ENCODE measurements at places on chromosomes 12 and 14.

- DNase-seq, result no peak
Measured at GRCh38 chr14:34247605-34248004, 214.4 kb downstream of the SPTSSA start.

DNA sequence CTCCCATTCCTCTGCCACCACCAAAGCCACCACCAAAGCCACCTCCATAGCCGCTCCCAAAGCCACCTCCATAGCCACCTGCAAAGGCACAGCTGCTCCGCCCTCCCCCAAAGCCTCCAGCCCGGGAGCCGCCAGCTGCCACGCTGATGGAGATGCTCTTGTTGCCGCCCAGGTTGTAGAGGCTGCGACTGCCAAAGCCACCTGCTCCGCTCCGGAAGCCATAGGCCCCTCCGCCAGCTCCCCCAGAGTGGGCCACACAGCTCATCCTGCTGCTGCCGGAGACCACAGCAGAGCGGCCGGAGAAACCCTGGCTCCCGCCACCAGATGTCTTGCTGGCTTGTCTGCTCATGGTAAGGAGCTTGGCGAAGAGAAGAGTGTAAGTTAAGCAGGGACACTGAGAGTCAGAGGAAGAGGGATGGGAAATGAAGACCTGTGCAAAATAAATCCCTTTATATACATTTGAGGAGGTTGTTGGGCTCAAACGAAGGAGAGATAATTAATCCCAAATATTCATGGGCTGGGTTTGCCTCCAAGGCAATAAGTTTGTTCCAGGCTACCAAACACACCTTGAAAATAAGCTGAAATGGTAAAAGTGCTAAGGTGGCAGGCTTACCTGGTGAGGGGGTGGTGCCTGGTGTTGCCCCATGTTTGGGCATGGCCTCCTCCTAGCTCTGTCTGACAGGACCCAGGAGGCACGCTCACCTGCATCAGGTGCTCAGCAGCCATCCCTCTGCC lies at the start of gene KRT3:
Gene KRT3 (minus strand): TSS at position 424 of the 735 bp plus-strand sequence. CDS start 75 bp downstream, at position 349.
- DNase-seq, result no peak

- DNase-seq, result no peak
Measured at GRCh38 chr14:91202234-91202974, 42.1 kb downstream of the GPR68 start.

- no peak for DNase-seq
Measured at GRCh38 chr12:131473261-131473660, 237.6 kb upstream of the SFSWAP start.

DNA sequence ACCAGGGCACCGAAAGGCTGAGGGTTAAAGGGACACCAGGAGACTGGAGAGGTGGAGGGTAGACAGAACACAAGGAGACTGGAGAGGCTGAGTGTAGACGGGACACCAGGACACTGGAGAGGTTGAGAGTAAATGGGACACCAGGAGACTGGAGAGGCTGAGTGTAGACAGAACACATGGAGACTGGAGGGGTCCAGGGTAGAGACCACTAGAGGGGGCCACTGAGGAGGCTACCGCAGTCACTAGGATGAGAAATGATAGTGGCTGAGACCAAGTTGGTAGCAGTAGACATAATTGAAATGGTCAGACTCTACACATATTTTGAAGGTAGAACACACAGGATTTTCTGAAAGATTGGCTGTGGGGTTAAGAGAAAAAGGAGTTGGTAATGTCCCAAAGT lies 68.2 kb downstream of the PAH start:
- DNase-seq, result no peak

GRCh38 chr12:8449355-8449859 lies 6.4 kb upstream of the CLEC6A start:
- DNase-seq, result no peak

DNA sequence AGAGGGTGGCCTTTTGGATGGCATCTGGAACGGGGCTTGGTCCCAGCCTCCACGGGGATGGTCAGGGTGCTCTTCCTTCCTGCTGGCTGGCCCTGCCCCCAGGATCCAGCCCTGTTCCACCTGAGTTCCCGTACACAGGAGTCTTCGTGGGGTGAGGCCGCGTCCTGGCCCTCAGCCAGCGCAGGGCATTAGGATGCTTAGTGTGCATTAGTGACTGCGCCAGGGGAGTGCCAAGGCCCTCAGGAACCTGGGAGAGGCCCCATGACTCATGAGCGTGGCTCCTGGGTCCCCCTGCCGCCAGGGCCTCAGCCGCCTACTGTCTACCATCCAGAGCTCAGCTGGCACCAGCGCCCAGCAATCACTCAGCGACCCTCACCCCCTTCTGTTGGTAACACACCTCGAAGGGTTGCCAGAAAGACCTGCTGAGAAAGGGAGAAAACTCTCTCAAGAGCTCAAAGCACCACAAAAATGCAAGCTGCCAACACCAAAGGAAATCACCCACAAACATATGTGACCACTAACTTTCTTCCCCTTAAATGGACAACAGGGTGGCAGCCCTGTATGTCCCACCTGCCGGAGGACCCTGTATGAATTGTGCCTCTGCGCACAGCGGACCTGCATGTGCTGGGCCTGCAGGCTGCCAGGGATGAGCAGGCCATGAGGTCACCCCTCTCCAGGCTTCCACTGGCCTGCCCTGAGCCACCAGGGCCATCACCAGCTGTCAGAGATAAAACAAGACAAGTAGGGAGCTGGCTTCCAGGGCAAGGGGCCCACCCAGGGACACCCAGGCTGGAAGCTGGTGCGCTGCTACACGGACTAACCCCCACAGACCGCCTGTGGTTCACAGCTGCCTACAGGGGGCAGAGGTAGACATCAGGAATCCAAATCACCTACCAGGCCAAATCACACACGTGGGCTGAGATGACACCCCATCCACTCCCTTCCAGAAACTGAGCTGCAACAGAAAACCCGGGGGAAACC lies 28.7 kb downstream of the CCDC85C start:
- no peak for DNase-seq

GRCh38 chr14:96895658-96896271 lies 98.6 kb downstream of the VRK1 start:
- DNase-seq, result no peak

GRCh38 chr12:42217656-42218055 lies 20.4 kb downstream of the YAF2 start:
- no peak for DNase-seq

DNA sequence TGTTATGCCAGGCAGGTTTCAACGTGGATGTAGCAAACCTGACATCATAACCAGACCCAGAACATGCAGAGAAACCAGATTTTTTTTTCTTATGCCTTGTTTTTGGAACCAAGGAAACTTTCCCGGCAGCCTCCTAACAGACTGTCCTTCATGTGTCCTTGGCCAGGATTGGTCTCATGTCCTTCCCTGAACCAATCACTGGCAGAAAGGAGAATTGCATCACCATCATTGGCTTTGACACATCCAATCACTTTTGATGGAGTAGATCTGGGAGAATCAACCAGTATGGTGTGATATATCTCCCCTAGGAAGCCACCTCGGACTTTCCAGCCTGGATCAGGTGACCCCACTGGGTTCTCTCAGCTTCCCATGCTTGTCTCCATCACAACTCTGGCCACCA lies 25.6 kb upstream of the WSCD2 start:
- no peak for DNase-seq
